Hindlimb muscle (tissue), 1 donor: ENCODE measurements at places on chromosomes 7 and 10. TPM values are rescaled to one million over a fixed set of nuclear protein-coding genes. Genes with fewer than 3 reads are reported as not detected.

ADCYAP1R1 gene
- 10.5 TPM for polyA plus RNA-seq

HOXA2 gene
- polyA plus RNA-seq, result 0.99 TPM

CD36 gene
- 396 TPM for polyA plus RNA-seq

HYAL4 gene
- polyA plus RNA-seq, result not detected

ATG9B gene
- polyA plus RNA-seq, result 0.72 TPM
